ENCODE measurements at places on chromosomes 12 and 14. TPM values are rescaled to one million over a fixed set of nuclear protein-coding genes. Genes with fewer than 3 reads are reported as not detected.

PTPRB gene
- total RNA-seq = 16.5 TPM

SERPINA12 gene
- not detected for total RNA-seq

NOVA1 gene
- 4.4 TPM for total RNA-seq

ASCL1 gene
- not detected for total RNA-seq

ACAD10 gene
- 7.5 TPM for total RNA-seq

GXYLT1 gene
- total RNA-seq = 4.7 TPM

KRT5 gene
- total RNA-seq = not detected

CLEC2A gene
- not detected for total RNA-seq

ANO4 gene
- not detected for total RNA-seq

ANKS1B gene
- total RNA-seq = 3.7 TPM

IAPP gene
- not detected for total RNA-seq

FOXN3 gene
- 99.1 TPM for total RNA-seq

PCED1B gene
- total RNA-seq = 1.2 TPM

DNA sequence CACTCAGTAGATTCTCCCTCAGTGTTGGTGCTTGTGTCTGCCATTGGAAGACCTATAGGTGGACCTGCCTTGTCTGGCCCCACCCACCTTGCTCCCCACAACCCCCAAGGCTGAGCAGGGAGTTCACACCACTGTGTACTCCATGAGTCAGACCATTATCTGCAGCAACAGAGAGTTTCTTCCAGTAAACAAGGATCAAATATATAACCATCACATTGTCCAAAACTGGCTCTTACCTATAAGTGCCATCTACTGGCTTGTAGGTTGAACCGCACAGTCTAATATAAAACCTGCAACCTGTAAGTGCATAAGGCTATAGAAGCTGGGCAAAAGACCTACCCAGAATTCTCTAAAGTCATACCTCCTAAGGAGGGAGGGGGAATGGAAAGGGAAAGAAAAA is 7.9 kb downstream of the TAS2R13 start:
- DNase-seq = no peak

DNA sequence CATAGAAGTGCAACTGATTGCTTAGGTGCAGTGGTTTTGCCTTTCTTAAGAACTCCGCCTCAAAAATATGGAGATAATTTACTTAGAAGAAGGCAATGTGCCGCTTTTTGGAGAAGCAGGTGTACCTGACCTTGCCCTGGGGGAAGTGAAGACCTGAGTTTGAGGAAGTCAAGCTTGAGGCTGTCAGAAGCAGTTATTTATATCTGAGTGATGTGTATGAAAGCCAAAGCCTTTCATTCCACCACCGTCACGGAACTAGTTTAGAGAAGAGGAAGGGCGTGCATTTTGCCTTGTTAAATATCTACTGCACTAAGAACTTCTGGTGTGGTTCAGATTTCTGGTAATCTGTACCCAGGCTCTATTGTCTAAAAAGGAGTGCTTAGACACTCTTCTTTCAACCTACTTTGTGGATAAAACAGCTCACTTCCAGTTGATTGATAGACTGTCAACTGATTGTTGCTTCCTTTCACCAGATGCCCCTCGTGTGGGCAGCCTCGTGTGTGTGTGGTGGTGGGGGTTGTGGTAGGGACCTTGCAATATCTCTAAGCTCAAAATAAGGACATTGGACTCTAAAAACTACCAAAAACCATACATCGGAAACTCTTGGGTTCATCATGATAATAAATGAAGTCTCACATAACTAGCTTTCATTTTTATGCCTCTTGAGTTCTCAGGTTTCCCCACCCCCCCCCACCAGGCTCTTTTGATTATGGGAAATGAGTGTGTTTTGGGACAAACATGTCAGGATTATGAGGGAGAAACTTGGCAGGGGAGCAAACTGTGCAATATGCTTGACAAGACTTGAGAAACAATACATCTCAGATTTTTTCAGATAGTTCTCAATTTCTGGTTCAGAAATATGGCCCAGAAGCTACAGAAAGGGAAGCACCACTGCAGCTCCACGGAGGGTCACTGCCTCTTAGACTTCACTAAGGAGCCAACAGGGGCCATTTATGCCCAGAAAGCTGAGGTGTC is 78.6 kb downstream of the ARF6 start:
- no peak for DNase-seq

DNA sequence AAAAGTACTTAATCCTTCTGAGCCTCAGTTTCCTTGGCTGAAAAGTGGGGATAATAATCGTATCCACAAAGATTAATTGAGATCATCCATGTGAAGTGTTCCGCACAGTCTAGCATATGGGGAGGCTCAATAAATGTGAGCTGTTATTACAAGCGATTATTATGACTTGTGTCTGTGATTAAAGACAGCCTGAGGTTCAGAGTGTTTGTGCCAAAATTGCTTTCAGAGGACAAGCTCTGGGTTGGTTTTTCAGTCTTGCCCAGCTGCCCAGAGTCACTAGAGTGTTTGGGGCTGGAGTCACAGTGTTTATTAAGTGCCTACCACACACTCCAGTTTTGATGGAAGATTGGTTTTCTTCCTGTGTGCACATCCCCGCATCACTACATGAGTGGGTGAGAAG is 53.5 kb downstream of the NTF3 start:
- no peak for DNase-seq

- no peak for DNase-seq
Measured at GRCh38 chr12:29398495-29398894, 17.5 kb upstream of the ERGIC2 start.

DNA sequence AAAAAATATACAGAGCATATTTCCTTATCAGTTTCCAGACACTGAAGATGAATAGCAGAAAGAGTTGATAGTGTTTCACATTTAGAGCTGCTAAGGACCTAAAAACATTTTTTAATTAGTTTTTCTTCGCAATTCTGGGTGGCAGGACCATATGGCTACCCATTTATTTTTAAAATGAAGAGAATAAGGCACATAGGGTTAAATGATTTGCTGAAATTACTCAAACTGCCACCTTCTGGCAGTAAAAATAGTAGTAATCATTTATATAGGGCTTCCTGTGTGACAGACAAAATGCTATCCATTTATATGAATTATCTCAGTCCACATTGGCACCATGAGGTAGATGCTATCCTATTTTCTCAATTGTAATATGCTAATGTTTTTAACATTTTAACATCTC is 108.6 kb upstream of the CCDC196 start:
- DNase-seq = no peak

- no peak for DNase-seq
Measured at GRCh38 chr12:67506739-67507138, 141.8 kb upstream of the DYRK2 start.

DNA sequence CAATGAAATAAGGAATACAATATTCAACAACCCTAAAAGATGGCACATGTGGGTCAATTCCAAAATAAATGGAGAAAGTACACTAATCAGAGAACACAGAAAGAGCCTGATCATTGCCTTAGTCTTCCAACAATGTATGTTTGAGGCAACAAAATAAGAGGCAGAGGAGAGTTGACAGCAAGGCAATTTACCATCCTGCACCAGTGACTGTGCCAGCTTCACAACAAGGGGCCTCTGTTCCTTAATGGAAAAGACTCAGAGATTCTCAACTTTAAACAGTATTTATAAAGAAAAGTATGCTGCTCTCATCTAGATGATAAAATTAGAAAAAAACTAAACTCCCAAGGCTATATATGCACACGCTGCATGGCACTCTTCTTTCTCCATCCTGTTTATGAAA is 25.9 kb downstream of the EPS8 start:
- no peak for DNase-seq

- DNase-seq = no peak
Measured at GRCh38 chr12:112018571-112019237, 5.5 kb downstream of the ERP29 start.

DNA sequence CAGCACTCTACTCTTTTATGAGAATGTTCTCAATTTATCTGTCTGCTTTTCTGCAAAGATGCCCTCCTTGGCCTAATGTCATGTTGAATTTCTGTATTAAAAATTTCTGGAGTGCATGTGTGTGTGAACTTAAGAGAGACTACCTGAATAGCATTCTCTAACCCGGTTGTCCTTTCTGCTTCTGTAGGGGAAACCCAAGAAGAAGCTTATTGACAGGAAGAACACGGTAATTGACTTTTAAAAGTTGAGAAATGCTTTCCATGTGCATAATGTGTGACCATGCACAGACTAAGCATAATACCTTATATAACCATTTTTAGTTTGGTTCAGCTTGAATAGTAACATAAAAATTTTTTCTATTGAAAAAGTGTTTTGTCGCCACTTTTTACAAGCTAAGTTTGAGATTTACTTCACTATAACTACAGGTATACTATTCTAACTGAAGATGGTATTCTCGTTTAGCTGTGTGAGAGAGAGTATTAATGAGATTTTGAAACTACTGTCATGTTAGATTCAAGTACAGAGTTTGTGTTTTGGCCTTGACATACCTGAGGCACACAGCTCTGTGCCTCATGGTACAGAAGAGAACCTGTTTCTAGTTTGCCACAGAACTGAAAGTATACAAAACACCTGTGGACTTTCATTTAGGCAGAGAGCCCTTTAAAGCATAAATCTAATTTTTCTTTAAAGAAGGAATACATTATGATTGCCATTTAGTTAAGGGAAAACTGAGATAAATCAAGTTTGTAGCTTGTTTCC is 96.8 kb downstream of the TTLL5 start:
- DNase-seq = no peak

DNA sequence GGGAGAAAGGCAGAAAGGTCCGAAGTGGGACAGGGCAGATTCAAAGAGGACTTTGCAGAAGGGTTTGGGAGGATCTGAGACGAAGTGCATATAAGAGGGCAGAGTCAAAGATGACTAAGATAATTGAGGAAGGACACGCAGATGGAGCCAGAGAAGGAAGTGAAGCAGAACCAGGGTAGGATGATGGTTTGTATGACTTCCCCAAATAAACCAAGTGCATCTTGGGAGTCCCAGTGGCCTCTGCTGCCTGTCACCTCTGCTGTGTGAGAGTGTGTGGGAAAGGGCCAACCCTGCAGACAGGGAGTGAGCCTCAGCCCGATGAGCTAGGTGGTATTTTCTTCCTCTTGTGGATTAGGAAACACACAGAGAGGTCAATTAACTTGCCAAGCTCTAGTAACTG is 36.8 kb downstream of the FLVCR2 start:
- no peak for DNase-seq

GRCh38 chr14:101556566-101557320 is 4.6 kb upstream of the DIO3 start:
- peak; percentile 9 for DNase-seq

GRCh38 chr12:21223930-21224329 is 92.9 kb downstream of the SLCO1B1 start:
- no peak for DNase-seq

DNA sequence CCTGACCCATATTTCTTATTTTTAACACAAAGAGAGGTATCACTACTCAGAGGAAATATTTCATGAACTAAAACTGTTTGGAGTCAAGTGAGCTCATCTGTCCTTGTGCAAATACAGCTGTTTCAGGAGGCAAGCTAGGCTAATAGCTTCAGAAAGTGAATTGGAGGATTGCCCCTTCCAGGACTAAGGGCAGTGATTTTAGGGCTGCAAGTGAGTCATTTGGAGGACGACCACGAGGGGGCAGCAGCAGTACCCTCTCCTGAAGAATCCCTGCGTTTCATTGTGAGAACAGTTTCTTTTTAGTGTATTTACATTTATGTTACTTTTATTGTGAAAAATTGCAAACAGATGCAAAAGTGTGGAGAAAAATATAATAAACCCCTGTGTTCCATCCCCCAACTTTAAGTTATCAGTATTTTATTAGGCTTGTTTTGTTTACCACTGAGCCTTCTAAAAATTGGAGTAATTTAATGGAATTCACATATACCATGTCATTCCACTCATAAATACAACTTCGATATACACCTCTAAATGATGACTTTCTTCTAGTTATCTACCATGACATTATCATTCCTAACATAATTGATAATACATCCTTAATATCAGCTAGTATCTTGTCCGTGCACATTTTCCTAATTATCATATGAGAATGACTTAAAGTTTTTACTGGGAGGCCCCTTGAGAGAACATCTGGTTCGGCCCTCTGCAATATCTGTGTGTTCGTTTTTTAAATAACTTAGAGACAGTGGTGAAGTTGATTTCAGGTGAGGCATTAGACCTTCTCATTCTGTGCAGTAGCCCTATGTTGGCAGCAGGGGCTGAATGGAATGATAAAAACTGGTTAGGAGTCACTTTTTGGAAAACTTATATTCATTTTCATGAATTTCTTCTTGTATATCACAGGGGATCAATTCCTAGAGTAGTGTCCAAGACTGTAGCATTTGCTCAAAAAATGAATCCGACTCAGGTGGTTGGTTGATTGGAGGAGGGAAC is 13.7 kb downstream of the FOXJ2 start:
- DNase-seq = peak; percentile 85

DNA sequence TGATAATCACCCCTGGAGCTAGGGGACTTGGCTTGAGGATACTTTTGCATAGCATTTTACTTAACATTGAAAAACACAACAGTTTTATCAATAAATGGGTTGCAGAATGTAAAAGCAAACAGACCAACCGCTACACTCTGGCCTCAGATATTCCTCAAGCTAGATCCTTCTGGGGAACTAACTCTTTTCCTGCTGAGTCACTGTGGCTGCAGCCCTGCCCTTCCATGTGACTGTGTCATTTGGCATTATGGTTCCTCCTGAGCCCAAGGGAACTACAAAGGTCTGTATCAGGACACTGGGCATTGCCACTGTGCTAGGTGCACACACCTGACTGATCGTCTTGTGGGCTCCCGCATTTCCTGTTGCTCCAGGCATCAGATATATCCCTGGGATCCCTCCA is 56.6 kb downstream of the TTC9 start:
- DNase-seq = no peak

GRCh38 chr12:49982246-49983087 is 9.7 kb downstream of the AQP6 start:
- DNase-seq = no peak

- no peak for DNase-seq
Measured at GRCh38 chr12:110183386-110183785, 59.2 kb downstream of the IFT81 start.

- no peak for DNase-seq
Measured at GRCh38 chr12:14991069-14991468, 18.2 kb downstream of the PDE6H start.

DNA sequence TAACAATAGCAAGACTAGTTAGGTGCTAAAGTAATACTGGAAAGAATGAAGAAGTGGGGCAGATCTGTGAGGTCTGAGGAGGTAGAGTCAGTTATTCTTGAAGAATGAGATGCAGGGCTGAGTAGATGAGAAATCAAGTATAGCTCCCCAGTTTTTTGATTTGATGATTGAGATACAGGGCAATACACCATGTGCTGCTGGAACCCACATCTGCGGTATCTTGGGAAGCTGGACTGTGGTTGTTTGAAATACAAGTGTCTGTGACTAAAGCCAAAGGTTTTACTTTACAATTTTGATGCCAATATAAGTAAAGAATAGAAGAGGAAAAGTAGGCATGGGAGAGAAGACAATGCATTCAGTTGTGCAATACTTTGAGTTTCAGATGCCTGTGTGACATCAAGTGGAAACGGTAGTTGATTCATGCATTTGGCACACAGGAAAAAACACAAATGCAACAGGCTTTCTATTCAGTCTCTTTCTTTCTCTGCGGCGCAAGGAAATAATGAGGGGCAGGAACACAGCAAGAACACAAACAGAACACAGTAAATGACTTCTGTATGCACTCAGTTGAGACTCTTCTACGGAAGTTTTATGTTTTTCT is 190.2 kb upstream of the SLC38A2 start:
- no peak for DNase-seq

All from psoas muscle (tissue), 8 donors.